ENCODE measurements at places on chromosomes 11 and 22.

- DNase-seq, result no peak
These were observed 162.1 kb upstream of the RASSF10 start for GRCh38 chr11:12846786-12847615.

DNA sequence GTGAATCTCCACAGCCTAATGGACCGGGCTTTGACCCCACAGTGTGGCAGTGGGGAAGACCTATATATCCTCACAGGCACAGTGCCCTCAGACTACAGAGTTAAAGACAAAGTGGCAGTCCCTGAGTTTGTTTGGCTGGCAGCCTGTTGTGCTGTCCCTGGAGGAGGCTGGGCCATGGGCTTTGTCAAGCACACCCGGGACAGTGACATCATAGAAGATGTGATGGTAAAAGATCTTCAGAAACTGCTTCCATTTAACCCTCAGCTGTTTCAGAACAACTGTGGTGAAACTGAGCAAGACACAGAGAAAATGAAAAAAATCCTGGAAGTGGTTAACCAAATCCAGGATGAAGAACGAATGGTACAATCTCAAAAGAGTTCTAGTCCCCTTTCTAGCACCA is 39.0 kb downstream of the ENDOD1 start:
- no peak for DNase-seq

DNA sequence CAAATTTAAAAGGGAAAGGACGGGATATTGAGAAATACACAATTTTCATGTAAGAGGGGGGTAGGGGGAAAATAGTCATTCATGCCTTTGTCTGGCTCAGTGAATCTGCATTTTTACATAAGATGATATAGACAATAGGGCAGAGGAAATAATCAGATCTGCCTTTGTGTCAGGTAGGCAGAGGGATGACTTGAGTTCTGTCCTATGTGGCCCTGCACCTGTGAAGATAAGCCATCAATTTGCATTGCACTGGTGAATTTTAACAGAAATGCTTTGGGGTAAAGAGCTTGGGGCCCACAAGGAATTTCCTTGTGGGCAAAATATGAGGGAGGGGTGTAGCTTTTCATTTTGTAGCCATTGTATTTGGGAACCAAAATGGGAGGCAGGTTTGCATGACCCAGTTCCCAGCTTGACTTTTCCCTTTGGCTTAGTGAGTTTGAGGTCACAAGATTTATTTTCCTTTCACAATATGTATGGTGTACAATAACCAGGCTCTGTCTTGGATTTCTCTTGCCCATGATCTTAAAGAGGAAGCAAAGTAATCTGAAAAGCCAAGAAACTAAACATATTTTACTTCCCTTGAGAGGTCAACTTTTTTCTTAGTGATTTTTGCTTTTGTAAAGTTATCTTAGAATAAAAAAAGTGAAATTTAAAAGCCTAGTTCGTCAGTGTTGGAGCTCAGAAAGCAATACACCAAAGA is 77.7 kb upstream of the SORL1 start:
- no peak for DNase-seq

GRCh38 chr11:1916132-1916985 is 3.1 kb upstream of the TNNT3 start:
- no peak for DNase-seq

GRCh38 chr11:88405853-88406252 is 68.3 kb upstream of the CTSC start:
- DNase-seq, result no peak

GRCh38 chr22:38203090-38203810 is 1.5 kb downstream of the MAFF start:
- no peak for DNase-seq

DNA sequence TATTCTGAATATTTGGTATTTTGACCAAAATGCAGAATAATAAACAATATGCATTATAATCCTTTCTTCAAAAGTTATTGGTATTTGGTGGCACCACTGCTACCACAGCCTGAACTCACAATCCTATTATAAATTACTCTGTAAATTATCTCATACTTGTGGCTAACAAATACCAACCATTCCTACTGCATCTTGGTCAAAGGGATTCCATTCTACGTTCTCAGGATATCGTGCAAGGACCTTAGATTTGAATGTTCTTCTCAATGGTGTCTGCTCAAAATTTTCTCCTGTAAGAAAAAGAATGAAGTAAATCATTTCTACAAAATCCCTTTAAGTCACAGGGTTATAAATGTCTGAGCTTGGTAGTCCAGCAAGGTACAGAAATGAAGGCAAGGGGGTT is 58.7 kb downstream of the DENND5A start:
- DNase-seq, result peak; percentile 36

- no peak for DNase-seq
These were observed 6.2 kb downstream of the GAL3ST1 start for GRCh38 chr22:30568137-30568805.

Data from GM04504 (cell line).